ENCODE measurements at places on chromosomes 2 and 18.

DNA sequence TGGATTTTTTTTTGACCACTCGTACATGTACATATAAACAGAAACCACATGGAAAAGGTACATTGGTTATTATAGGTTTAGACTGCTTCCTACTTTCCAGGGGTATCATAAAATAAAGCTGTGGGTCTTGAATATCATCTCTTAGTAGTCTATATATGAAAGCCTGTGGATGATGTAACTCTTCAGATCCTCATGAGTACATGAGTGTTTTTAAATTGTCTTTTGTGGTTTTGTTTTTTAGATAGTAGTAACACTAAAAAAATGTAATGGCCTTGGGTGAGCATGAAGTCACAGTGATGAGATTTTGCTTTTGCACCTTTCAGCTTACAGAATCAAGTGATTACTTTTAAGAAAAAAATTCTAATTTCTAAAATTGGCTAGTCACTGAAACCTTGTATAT, 80.2 kb downstream of the RAB3GAP1 start:
- no peak for DNase-seq

- peak; percentile 6 for DNase-seq
These were observed 408.1 kb downstream of the THSD7B start for GRCh38 chr2:137173463-137173862.

DNA sequence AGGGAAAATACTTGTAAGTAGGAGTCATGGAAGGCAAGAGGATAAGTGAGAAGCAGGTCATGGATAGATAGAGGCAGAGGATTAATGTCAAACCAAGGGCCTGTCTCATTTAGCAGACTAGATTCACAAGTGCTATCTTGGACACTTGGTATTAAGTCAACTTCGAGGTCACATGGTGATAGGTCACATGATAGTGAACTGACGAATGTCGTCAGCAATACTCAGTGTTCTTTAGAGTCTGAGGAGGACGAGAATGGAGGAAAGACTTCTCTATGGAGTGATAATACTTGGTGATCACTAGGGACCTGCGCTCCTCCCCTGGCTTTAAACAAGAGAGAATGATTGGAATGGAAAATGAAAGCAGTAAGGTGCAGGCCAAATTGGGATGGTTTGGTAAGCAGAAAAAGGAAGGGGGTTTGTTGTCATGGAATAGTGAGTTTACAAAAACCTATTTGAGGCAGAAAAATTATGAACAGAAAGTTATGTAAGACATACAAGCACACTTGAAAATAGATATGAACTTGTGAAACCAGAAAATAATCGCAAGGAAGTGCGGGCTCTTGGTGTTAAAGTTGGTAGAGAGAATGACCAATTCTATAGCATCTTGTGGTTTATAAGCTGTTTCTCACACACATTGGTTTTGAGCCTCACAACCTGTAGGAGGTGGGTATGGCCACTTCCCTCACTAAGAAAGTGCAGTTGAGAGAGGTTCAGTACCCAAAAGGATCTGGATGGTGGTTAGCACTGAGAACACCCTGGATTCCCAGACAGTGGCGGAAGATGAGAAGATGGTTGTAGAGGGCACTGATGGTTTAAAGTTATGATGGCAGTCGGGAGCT, 141.5 kb downstream of the WDSUB1 start:
- no peak for DNase-seq

- DNase-seq = no peak
These were observed 935.3 kb upstream of the KLHL29 start for GRCh38 chr2:22449696-22450095.

GRCh38 chr18:60996326-60996725, 336.9 kb upstream of the CDH20 start:
- no peak for DNase-seq

- no peak for DNase-seq
These were observed 1485.4 kb upstream of the CELF4 start for GRCh38 chr18:39051013-39051412.

- no peak for DNase-seq
These were observed 15.9 kb downstream of the SMAD7 start for GRCh38 chr18:48934723-48935432.

GRCh38 chr2:42768706-42769256, 4.8 kb upstream of the OXER1 start:
- DNase-seq = no peak
